Left hindlimb (tissue), 1 donor: ENCODE measurements at places on chromosomes 6 and 20.

- DNase-seq = no peak
Observed at GRCh38 chr20:40080041-40080652, 608.9 kb downstream of the MAFB start.

DNA sequence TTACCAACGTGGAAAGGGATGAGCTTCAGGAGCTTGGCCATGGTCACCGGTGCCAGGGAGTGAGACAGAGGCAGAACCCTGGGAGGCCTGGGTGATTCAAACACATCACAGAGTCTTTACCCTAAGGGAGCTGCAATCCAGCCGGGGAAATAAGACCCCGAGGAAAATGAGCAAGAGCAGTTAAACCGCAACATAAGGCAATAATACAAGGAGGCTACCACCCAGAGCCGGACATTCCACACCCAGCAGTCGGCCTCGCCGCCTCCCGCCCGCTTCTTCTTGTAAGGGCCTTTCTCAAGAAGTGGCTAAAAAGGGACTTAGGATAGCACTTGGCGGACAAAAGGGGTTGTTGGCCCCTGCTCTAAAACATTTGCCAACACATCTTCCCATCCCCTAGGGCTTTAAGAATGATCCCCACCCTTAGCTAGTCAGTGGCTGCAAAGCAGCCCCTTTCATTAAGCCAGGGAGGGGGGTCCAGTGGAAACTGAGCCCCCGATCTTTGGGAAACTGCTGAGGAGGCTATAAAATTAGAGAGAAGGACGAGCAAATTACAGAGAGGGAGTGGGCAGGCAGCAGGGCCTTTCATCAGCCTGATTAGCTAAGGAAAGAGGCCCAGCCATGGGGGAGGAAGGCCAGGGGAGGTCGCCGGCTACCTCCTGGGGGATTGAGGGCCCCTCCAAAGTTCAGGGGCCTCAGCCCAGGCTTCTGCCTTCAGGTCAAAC lies 34.3 kb downstream of the SNX5 start:
- peak; percentile 75 for DNase-seq

- no peak for DNase-seq
Observed at GRCh38 chr20:5070570-5070969, 49.2 kb downstream of the PCNA start.

GRCh38 chr20:24149881-24150307 lies 161.3 kb upstream of the GGTLC1 start:
- DNase-seq = no peak

DNA sequence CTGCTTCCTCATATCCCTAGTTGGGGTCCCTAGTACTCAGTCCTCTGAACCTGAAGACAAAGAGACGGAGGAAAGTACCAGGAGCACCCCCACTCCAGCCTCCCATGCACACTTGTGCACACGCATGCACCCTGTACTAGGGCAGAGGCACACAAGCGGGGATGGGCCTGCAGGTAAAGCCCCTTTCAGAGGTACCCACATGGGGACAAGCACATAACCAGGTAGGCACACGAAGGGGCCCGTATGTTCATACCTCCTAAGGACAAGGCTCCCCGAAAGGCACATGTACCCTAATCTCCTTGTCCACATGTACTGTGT lies 1.1 kb downstream of the TMEM151B start:
- DNase-seq = no peak

DNA sequence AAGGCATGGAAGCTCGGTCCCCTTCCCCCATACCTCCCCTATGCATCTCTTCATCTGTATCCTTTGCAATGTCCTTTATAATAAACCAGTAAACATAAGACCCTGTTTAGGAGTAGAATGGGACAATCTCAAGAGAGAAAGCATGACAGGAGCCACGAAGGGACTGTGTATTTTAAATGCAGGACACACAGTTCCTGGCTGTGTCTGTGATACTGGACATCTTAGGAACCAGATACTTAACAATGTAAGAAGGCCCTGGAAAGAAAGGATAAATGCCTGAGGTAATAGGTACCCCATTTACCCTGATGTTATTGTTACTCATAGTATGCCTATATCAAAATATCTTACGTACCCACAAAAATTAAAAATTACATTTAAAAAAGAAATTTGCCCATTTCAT lies 36.6 kb downstream of the NUDT3 start:
- no peak for DNase-seq

- DNase-seq = peak; percentile 78
Observed at GRCh38 chr20:63230800-63231268, 4.9 kb upstream of the BIRC7 start.

- no peak for DNase-seq
Observed at GRCh38 chr20:52761867-52762266, 210.3 kb upstream of the TSHZ2 start.

- no peak for DNase-seq
Observed at GRCh38 chr20:32804817-32805216, 14.9 kb upstream of the MAPRE1 start.

DNA sequence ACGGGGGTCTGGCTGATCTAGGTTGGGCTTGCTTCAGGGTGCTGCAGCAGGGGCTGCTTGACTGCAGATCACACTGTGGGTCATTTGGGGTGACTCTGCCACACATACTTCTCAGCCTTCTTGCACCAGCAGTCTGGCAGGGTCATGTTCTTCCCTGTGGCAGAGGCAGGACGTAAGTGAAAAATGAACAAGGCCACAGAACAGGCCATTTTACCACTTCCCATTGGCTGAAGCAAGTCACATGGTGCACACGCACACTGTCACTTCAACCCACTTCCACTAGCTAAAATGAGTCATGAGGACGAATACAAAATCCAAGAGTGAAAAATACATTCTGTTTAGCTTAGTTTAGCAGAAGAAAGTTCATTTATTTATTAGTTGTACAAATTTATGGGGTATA lies 168.6 kb upstream of the GGTLC1 start:
- no peak for DNase-seq
